ENCODE measurements at places on chromosomes 1 and 21. TPM values are rescaled to one million over a fixed set of nuclear protein-coding genes. Genes with fewer than 3 reads are reported as not detected.

GRCh38 chr1:229603371-229604005, 22.4 kb downstream of the TAF5L start:
- H3K36me3 ChIP-seq: peaks cover 47% of the 10 kb centered on the region
- DNase-seq: no peak
- no peaks in the 10 kb centered on the region for H3K27me3 ChIP-seq
- peaks cover 2% of the 10 kb centered on the region for H3K4me1 ChIP-seq
- H3K4me3 ChIP-seq: no peak overlapping the region

GRCh38 chr1:16242556-16243214, 5.7 kb upstream of the CPLANE2 start:
- no peaks in the 10 kb centered on the region for H3K27me3 ChIP-seq
- no peak for DNase-seq
- H3K4me3 ChIP-seq: no peak overlapping the region
- H3K27ac ChIP-seq: no peak overlapping the region

DNA sequence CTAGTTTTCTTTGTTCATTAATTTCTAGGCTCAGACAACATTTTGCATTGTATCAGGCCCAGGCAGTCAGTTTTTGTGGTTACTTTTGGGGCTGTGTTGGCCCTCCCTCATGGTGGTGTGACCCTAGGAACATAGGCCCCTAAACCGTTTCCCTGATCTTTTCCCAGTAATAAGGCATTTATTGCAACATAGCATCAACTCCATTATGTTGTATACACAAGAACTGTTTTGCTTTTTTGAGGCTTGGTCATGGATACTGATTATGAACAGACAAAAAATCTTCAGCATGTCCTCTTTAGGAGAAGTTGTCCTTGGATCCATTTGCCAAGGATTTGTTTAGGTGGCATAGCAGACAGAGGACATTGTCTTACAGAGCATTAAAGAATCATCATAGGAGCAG, 10.3 kb downstream of the B3GALT2 start:
- H3K4me1 ChIP-seq: no peaks in the 10 kb centered on the region
- H3K27ac ChIP-seq: no peak overlapping the region
- H3K4me3 ChIP-seq: no peak overlapping the region
- DNase-seq: no peak

DNA sequence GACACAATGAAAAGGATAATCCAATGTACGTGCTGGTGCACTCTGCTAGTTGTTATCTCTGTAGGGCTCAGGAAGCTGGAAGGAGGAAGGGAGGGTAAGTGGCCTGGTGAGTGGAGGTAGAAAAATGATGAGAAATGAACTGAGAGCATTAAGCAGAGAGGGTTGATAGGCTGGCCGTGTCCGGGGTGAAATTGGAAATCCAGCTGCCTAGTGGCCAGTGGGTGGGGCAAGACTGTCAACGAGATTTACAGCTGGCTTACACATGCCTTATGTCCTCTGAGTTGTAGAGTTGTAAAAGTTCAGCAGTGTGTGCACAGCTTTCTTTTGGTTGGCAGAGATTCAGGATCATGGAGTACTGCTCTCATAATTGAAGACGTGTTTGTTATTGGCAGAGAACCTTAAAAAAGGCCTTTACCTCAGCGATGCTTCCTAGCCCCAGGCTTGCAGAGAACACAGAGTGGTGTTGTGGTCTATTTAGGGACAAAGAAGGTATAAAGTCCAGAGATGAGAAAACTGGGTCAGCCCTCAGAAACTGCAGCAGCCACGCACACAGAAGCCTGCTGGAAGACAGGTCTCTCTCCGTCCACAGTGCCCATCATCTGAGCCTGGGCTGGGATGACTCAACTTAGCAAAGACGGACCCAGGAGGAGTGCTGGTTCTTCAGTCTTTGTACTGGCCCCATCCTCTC, 132.4 kb downstream of the EDEM3 start:
- H3K4me1 ChIP-seq: peaks cover 23% of the 10 kb centered on the region
- H3K27ac ChIP-seq: peak overlapping the region; percentile 49
- no peaks in the 10 kb centered on the region for H3K27me3 ChIP-seq
- no peak for DNase-seq
- no peaks in the 10 kb centered on the region for H3K36me3 ChIP-seq

The PROK1 gene
- total RNA-seq: not detected

The SPATA45 gene
- 0.28 TPM for total RNA-seq
